ENCODE measurements at places on chromosomes 5 and 9. TPM values are rescaled to one million over a fixed set of nuclear protein-coding genes. Genes with fewer than 3 reads are reported as not detected.

ORM2 gene
- not detected for total RNA-seq

SLC36A2 gene
- not detected for total RNA-seq

GPRIN1 gene
- total RNA-seq: 3.0 TPM

SHOC1 gene
- total RNA-seq: 0.09 TPM

SLC6A7 gene
- not detected for total RNA-seq

RASGRF2 gene
- total RNA-seq: not detected

TAL2 gene
- not detected for total RNA-seq

RNF180 gene
- 7.4 TPM for total RNA-seq

PCDHA5 gene
- 0.22 TPM for total RNA-seq

SH3PXD2B gene
- 42.3 TPM for total RNA-seq

SLC4A9 gene
- total RNA-seq: not detected

SFXN1 gene
- 86.4 TPM for total RNA-seq

GAS1 gene
- 11.0 TPM for total RNA-seq

OTP gene
- total RNA-seq: not detected

SLC31A1 gene
- total RNA-seq: 69.4 TPM

DNA sequence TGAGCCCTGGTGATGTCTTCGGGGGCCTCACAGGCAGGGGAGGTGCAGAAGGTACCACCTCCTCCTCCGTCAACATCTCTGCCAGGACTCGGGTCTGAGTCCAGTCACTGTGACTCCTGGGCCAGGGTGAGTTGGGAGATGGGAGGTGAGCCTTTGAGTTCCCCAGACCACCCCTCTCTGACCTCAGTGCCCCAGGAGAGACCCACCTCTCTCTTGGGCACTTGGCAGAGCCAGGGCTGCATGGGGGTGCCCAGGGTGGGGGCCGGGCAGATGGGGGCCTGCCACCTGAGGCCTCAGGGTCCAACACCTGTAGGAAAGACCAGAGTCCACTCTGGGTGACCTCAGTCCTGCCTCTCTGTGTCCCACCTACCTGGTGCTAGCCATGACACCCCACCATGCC is 6.8 kb downstream of the KIF12 start:
- H3K4me1 ChIP-seq: no peaks in the 10 kb centered on the region
- no peak overlapping the region for H3K27ac ChIP-seq
- no peak overlapping the region for H3K4me3 ChIP-seq
- DNase-seq: no peak
- no peaks in the 10 kb centered on the region for H3K27me3 ChIP-seq
- H3K36me3 ChIP-seq: no peaks in the 10 kb centered on the region

GRCh38 chr5:149113669-149114068 is 27.6 kb upstream of the ABLIM3 start:
- H3K4me3 ChIP-seq: no peak overlapping the region
- no peaks in the 10 kb centered on the region for H3K27me3 ChIP-seq
- peaks cover 42% of the 10 kb centered on the region for H3K4me1 ChIP-seq
- H3K36me3 ChIP-seq: no peaks in the 10 kb centered on the region

DNA sequence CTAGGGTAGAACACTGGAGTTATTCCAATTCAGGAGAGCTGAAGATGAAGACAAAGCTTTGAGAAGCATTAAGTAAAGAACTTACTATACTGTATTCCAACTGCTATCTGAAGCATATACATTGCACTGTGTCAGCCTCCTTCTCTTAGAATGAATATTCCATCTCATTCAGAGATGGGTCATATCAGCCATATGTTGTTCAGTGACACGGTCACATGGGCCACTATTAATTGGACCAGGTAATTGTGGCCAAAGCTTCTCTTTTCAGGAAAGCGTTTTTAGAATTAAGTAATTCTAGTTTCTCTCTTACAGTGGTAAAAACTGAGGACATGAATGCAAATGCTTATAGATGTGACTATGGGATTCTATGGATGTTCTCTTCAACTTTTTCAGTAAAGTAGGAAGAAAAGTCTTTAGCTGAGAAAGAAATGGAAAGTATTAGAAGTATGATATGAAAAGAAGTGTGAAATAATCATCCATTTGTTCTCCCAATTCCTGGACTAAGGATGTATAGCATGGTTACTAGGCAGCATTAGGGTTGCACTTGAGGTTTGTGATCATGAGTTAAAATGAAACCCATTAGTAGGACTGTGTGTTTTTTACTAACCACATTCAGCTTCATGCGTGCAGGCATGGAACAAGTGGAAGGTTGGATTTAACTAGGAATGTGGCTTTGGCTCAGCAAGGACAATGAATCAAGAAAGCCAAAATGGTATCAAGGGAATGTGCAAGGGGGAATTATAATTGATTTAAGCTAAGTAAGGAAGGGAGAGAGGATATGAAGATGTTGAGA is 40.9 kb downstream of the CETN3 start:
- H3K27ac ChIP-seq: no peak overlapping the region
- no peak for DNase-seq
- H3K4me1 ChIP-seq: no peaks in the 10 kb centered on the region
- peaks cover 44% of the 10 kb centered on the region for H3K27me3 ChIP-seq
- H3K4me3 ChIP-seq: no peak overlapping the region
- H3K36me3 ChIP-seq: no peaks in the 10 kb centered on the region

DNA sequence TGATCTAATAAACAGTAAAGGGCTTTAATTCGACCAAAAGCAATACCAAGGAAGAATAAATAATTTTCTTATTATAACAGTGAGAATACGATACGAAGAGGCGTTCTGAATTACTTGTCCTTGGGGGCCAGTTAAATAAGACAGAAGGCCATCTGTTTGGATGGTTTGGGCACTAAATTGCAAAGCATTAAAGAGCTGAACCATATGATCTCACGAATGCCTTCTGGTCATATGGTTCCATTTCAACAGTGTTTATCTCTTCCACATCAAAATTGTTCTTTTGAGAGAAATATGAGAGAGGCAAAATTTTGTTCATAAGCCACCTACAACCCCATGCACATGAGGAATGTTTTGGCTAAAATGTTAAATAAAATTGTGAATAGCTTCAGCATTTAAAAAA is 605.4 kb downstream of the PTPRD start:
- no peak for DNase-seq
- no peak overlapping the region for H3K27ac ChIP-seq

DNA sequence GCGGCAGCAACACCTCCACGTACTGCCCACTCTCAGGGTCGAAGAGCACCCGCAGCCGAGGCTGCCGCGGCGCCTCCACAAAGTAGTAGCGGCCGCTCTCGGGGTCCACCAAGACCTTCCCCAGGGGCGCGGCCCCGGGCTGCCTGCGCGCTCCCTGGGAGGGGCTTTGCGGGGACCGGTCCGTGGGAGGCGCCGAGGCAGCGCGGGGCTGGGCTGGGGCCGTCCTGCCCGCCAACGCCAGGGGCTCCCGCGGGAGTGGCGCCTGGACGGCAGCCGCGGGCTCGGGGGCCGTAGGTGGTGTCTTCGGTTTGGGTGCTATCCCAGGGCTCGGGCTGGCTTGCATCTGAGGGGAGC is 2.6 kb upstream of the MZB1 start:
- H3K27ac ChIP-seq: peak overlapping the region; percentile 66
- peaks cover 16% of the 10 kb centered on the region for H3K4me1 ChIP-seq
- H3K27me3 ChIP-seq: no peaks in the 10 kb centered on the region
- H3K36me3 ChIP-seq: peaks cover 5% of the 10 kb centered on the region

DNA sequence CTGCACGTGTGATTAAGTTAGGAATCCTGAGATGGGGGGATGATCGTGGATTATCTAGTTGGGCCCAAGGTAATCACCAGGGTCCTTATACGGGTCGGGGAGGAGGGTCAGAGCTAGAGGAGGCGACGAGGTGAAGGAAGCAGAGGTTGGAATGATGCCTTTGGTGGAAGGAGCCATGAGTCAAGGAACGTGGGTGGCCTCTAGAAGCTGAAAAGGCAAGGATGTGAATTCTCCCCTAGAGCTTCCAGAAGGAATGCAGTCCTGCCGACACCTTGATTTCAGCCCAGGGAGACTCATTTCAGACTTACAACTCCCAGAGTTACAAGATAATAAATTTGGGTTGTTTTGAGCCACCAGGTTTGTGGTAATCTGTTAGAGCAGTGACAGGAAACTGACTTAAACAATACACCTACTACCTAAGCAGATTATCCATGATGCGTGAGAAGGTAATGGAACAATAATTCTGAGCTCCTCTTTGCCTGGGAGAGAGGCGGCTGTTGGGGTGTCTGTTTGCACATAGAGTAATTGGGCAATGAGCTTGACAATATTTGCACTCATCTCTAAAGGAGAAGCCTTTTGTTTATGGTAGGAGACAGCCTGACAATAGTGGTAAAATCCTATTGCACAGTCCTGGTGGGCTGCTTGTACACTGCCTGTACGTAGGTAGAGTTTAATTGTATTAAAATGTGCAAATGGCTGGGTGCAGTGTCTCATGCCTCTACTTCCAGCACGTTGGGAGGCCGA is 129.3 kb upstream of the IER5L start:
- H3K36me3 ChIP-seq: no peaks in the 10 kb centered on the region
- no peak overlapping the region for H3K4me3 ChIP-seq
- H3K27me3 ChIP-seq: no peaks in the 10 kb centered on the region

- H3K36me3 ChIP-seq: no peaks in the 10 kb centered on the region
- H3K4me1 ChIP-seq: peaks cover 14% of the 10 kb centered on the region
- H3K27me3 ChIP-seq: peaks cover 33% of the 10 kb centered on the region
- DNase-seq: no peak
- no peak overlapping the region for H3K4me3 ChIP-seq
These were observed 91.7 kb downstream of the EDIL3 start for GRCh38 chr5:84292788-84293653.

DNA sequence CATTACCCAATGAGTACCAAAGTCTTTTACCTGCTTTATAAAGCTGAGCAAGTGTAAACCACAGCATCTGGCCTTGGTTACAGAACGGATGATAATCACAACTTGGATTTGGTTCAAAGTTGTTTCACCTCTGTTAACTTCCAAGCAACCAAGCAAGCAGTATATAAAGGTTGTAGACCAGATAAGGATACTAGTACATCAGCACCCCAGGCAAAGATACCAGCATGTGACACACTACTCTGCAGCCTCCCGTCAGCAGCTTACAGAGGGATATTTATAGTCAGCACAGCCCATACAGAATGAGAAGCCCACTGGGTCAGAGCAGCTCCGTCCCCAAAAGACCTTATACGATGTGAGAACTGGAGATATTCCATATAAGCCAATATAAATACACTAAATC is 193.3 kb downstream of the SMARCA2 start:
- H3K27me3 ChIP-seq: no peaks in the 10 kb centered on the region
- H3K36me3 ChIP-seq: no peaks in the 10 kb centered on the region
- no peak for DNase-seq
- H3K4me1 ChIP-seq: no peaks in the 10 kb centered on the region
- no peak overlapping the region for H3K4me3 ChIP-seq
- H3K27ac ChIP-seq: no peak overlapping the region

DNA sequence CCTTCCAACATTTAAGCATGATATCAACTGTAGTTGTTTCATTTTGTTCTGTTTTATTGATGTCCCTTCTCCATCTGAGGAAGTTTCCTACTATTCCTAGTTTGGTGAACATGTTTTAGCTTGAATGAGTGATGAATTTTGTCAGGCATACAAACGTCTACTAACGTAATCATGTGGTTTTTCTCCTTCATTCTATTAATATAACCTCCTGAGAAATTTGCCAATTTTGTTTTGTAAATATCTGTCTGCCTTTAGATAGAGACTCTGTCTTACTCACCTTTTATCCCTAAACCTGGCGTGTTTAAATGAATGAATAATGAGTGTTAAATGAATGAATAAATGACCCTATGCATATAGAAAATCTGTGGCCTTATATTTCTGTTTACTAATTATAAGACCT is 26.5 kb upstream of the NREP start:
- H3K4me3 ChIP-seq: no peak overlapping the region
- H3K36me3 ChIP-seq: no peaks in the 10 kb centered on the region
- H3K27me3 ChIP-seq: no peaks in the 10 kb centered on the region
- peaks cover 18% of the 10 kb centered on the region for H3K4me1 ChIP-seq
- DNase-seq: peak; percentile 46

DNA sequence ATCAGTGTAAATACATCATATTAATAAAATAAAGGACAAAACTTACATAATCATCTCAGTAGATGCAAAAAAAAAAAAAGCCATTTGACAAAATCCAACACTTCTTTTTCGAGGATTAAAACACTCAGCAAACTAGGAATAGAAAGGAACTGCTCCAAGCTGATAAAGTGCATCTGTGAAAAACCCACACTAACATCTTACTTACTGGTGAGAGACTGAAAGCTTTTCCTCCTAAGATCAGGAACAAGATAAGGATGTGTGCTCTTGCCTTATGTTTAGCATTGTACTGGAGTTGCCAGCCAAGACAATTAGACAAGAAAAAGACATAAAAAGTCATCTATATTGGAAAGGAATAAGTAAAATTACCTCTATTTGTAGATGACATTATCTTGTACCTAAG is 120.2 kb upstream of the SAP30L start:
- peaks cover 14% of the 10 kb centered on the region for H3K36me3 ChIP-seq
- no peaks in the 10 kb centered on the region for H3K4me1 ChIP-seq
- no peak overlapping the region for H3K4me3 ChIP-seq
- DNase-seq: no peak
- no peaks in the 10 kb centered on the region for H3K27me3 ChIP-seq

GRCh38 chr5:138449501-138450239 is 10.8 kb downstream of the REEP2 start:
- no peaks in the 10 kb centered on the region for H3K36me3 ChIP-seq
- peak; percentile 95 for DNase-seq
- no peak overlapping the region for H3K27ac ChIP-seq
- H3K4me1 ChIP-seq: peaks cover 7% of the 10 kb centered on the region
- H3K4me3 ChIP-seq: no peak overlapping the region

DNA sequence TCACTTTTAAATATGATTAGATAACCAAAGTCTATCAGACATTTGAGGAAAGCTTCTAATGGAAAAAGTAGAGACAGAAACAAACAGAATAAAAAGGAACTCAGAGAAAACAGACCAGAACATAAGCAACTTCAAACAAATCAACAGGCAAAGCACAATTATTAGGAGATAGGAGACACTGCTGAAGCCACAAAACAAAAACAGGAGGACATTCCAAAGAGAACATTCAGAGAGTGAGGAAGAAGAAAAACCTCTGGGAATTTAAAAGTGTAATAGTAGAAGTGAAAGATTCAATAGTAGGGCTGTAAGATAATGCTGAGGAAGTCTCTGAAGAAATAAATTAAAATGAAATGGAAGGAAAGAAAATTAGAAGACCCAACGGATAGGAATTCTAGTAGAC is 83.2 kb upstream of the TBCA start:
- no peaks in the 10 kb centered on the region for H3K4me1 ChIP-seq
- H3K36me3 ChIP-seq: no peaks in the 10 kb centered on the region
- no peaks in the 10 kb centered on the region for H3K27me3 ChIP-seq
- DNase-seq: no peak
- no peak overlapping the region for H3K27ac ChIP-seq

DNA sequence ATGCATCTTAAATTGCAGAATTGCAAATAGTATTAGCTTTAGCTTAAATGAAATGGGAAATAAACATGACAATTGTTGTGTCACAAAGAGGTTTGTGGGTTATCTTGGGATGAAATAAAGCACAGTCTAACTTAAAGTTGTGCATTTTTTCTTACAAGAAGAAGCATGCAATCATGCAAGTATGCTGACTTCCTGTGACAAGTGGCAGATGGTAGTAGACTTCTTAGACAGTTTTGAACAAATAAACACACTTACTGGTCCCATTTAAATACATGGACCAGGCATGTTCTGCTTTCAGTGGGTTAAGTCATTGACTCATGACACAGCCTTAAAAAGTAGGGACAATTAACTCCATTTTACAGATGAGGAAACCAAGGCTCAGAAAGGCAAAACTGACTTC is 15.9 kb upstream of the C5orf63 start:
- no peaks in the 10 kb centered on the region for H3K27me3 ChIP-seq
- DNase-seq: no peak
- H3K4me3 ChIP-seq: no peak overlapping the region
- no peaks in the 10 kb centered on the region for H3K36me3 ChIP-seq
- no peak overlapping the region for H3K27ac ChIP-seq
- peaks cover 31% of the 10 kb centered on the region for H3K4me1 ChIP-seq

- peaks cover 5% of the 10 kb centered on the region for H3K36me3 ChIP-seq
- H3K27me3 ChIP-seq: no peaks in the 10 kb centered on the region
- H3K4me1 ChIP-seq: peaks cover 4% of the 10 kb centered on the region
- H3K27ac ChIP-seq: no peak overlapping the region
- no peak overlapping the region for H3K4me3 ChIP-seq
These were observed 30.5 kb upstream of the UBAP2 start for GRCh38 chr9:34079181-34079580.

Measured in MCF 10A (cell line).